CD4-positive, alpha-beta T cell treated with Interleukin-21 for 1 hour (primary cell): ENCODE measurements at places on chromosomes 1 and 21.
A peak's percentile ranks its signal among the peaks of the same experiment; 100 is the strongest.

DNA sequence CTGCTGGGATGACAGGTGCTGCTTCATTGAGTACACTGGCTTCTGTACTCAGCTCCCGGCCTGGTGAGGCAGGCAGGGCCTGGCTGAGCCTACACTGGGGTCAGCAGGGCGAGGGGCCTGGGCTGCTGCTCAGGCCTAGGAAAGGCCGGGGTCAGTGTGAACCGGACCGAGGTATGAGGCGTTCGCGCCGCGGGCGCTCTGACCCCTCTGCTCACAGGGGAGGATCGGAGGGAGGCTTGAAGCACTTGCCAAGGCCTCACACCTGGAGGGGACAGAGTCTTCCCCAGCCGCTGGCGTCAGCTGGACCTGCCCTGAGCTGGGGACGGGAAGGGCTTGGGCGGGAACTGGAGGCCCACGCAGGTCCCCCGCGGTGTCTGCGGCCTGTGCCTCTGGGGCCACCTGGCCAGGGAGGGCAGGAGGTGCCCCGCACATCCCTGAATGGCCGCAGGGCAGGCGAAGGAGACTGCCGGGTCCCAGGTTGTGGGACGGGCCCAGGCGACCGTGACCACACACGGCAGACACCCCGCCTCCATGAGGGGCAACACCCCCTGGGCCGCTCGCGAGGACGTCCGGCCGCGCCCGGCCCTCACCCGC lies 466 bp downstream of the PEX10 start:
- no peak for DNase-seq

GRCh38 chr1:29859126-29859525 lies 622.8 kb downstream of the PTPRU start:
- DNase-seq = no peak

DNA sequence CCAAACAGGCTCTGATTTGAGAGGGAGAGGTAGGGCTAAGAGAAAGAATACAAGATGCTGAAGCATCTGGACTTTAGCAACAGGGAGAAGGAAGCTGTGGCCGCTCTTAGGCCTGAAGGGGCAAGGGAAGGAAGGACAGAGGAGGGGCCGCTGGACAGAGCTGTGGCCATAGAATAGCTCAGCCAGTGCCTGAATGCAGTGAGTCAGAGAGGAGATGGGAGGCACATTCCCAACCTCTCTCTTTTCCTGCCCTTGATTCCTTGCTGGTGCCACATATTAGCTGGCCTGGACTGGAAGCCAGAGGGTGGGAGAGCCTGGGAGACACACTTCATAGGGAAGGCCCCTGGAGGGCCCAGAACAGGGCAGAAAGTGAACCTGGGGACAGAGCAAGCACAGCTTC lies 83.4 kb upstream of the POU3F1 start:
- no peak for DNase-seq

DNA sequence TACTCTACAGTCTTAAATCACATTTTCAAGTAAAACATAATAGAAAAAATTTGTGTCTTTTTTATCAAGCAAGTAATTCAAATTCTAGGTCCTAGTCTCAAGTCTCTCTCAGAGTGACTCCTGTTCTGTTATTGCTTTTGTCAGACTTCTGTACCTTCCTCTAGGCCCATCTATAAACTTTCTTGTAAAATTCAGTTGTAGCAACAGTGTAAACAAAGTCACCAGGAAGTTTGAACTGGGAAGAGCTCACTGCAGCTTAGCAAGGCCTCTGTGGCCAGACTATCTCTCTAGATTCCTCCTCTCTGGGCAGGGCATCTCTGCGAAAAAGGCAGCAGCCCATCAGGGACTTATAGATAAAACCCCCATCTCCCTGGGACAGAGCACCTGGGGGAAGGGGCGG lies 13.5 kb upstream of the ZNF678 start:
- no peak for DNase-seq

- DNase-seq = peak; percentile 88
Measured at GRCh38 chr1:44721485-44722361, 9.2 kb downstream of the RNU5D-1 start.

- DNase-seq = no peak
Measured at GRCh38 chr21:45546636-45547544, 4.7 kb upstream of the SLC19A1 start.

GRCh38 chr1:116997636-116998035 lies 3.9 kb upstream of the CD101 start:
- no peak for DNase-seq

GRCh38 chr1:219419065-219419464 lies 193.8 kb downstream of the ZC3H11B start:
- no peak for DNase-seq
